Skeletal muscle cell (primary cell): ENCODE measurements at places on chromosomes 7 and 10.

DNA sequence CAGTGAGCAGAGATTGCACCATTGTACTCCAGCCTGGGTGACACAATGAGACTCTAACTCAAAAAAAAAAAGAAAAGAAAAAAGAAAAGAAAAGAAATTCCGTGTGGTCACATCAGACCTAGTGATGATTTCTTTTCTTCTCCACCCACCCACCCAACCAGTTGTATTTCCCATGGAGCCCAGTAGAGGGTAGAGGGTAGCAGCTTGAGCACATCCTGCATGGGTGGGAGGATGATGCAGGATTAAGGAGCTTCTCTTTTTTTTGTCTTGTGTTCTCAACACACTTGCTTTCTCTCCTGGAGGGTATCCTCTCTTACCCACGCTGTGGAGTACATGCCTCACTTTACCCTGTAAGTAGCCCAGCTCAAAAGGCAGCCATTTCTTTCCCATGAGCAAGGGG lies 118.6 kb upstream of the CARD11 start:
- DNase-seq: no peak

DNA sequence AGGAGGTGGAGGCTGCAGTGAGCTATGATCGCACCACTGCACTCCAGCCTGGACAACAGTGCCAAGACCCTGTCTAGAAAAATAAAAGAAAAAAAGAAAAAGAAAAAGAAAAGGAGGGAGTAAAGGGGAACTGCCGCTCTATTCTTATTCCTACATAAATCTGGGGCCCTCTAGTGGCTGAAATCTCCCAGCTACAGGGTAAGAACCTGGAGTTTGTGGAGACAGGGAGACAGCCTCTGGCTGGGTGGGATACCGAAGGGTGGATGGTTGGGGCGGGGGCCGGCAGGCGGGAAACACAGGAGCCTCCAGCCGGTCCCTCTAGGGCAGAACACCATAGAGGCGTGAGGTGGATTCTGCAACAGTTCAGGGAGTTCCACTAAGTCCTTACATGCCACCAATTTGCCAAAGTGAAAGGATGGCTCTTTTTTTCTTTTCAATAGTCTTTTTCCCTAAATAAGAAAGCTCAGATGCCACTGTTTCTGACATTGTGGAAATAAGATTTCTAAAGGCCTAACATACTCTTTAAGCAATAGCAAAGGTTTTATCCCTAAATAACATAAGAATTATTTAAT lies 117.3 kb downstream of the SVIL start:
- no peak for DNase-seq

- no peak for DNase-seq
Observed at GRCh38 chr7:5767066-5767465, 14.4 kb downstream of the RNF216 start.

- no peak for DNase-seq
Observed at GRCh38 chr7:80642871-80643270, 4.4 kb downstream of the CD36 start.

- DNase-seq: no peak
Observed at GRCh38 chr7:134799377-134799776, 19.9 kb downstream of the CALD1 start.

DNA sequence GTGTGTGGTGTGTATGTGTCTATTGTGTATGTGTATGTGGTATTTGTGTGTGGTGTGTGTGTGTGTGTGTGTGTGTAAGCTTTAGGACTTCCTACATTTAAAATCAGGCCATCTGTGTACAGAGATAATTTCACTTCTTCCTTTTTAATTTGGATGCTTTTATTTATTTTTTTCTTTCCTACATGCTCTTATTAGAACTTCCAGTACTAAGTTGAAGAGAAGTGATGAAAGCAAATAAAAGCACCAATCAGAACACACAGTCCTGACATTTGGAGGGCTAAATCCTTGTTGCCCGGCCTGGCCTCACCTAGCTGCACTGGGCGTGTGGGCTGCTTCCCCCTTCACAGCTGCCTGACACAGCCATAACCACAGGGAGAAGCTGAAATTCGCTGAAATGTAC lies 3.8 kb upstream of the MRC1 start:
- DNase-seq: no peak

- no peak for DNase-seq
Observed at GRCh38 chr10:101351477-101351876, 2.5 kb upstream of the BTRC start.

GRCh38 chr10:76033457-76034196 lies 602.2 kb downstream of the LRMDA start:
- DNase-seq: peak; percentile 48

GRCh38 chr7:43467406-43467805 lies 115.5 kb upstream of the STK17A start:
- no peak for DNase-seq

- no peak for DNase-seq
Observed at GRCh38 chr7:95322396-95322795, 1.9 kb downstream of the PON1 start.

GRCh38 chr7:155372782-155373358 lies 75.2 kb downstream of the INSIG1 start:
- DNase-seq: no peak

DNA sequence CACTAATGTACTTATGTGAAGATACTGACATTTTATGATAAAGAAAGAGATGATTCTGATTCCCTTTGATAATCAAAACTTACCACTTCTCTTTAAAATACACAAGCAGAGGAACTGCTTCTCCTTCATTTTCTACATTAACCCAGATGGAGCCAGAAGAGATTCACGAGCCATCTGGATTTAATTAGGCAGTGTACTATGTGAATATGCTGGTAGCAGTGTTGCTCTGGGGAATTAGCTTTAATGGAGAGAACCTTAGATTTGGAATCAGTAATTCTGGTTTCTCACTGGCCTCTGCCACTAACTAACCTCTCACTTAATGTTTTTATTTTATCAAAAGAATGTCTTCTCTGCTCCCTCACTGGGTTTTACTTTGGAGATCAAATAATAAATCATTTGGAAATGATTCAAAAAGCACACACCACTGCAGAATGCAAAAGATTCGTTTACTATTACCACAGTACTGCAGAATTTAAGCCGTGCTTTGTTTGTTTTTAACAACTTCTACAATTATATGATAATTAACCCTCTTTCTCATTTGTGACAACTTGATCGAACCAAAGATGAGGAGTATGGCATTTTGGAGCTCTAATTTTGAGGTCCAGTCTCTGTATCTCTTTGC lies 77.5 kb upstream of the PHYHIPL start:
- peak; percentile 41 for DNase-seq

DNA sequence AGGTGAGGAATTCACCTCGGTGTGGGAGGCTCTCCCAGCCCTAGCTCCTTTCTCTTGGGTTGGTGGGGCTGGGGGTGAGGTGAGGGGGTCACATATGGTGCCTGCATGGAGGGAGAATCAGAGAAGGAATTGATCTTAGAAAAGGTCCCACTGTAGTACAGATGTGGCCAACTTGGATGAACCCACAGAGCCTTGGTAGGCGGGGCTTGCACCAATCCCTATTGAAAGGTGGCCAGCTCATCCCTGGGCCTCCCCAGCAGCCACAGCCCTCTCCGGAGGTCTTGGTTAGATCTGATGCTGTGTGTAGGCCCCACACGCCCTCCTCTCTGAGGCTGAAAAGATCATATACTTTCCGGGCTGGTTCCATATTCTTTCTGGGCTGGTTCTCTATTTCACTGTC lies 19.0 kb downstream of the HKDC1 start:
- DNase-seq: no peak

GRCh38 chr7:47746468-47746867 lies 164.6 kb upstream of the TNS3 start:
- no peak for DNase-seq

DNA sequence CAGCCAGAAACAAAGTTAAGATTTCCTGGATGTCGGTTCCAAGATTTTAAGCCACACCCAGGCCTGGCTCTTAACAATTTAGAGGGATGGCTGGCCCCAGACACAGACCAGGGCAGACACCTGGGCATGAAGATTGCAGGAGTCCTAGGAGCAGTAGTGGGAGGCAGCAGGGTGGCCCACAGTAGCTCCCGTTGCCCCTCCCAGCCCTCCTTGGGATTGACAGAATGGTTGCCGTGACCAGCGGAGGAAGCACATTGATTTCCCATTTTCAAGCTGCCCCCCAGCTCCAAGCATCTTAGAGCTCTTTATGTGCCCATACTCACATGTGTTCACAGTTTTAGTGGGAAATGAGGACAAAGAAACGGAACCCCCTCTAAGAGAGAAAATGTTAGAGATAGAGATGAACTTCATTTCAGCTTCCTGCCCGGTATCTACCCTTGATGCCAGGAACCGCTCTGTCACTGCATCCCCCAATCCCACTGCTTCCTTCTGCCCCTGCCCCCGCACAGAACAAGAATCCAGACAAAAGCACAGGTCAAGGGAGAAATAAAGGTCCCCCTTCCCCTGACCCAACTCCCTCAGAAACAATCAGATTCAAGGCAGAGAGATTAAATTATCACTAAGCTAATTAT lies 101.1 kb downstream of the PLXNA4 start:
- no peak for DNase-seq

GRCh38 chr10:110437351-110437605 lies 60.4 kb upstream of the DUSP5 start:
- no peak for DNase-seq

DNA sequence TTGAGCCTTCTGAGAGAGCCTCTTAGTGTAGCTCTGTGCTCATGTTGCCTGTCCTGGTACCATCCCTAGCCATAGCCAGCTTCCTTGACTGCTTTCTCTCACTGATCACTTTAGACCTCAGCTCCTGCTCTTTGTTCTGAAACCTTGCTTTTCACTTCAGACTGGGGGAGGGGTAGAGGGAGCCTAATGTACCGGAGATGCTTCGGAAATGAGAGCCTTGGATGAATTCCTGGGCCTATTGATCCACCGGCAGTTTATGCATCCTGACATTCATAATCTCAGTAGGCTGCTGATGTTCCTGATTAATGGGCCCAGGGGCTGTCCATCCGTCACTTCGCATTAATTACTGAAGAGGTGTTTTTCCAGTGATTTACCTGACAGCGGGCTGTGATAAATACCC lies 38.8 kb downstream of the R3HCC1L start:
- no peak for DNase-seq
